ENCODE measurements at places on chromosomes 6 and 20.

- no peak for DNase-seq
These were observed 893.5 kb upstream of the MAP3K7 start for GRCh38 chr6:91480402-91480801.

DNA sequence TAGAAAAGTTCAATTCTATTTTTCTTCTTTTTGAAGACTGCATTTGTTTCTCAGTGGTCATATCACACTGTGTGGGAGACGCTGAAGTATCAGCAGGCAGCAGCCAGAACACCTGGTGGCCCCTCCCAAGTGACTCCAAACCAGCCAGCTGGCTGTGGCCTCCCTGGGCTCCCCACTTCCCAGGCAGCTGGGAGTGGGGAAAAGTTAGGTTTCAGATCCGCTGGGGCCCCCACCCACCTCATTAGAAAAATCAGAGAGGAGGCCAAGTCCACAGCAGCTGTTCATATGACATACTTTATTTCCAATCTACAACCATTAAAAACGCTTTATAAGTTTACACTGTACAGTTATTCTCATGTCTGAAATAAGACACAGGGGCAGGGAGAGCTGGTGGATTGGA, 3.6 kb upstream of the DSN1 start:
- no peak for DNase-seq

DNA sequence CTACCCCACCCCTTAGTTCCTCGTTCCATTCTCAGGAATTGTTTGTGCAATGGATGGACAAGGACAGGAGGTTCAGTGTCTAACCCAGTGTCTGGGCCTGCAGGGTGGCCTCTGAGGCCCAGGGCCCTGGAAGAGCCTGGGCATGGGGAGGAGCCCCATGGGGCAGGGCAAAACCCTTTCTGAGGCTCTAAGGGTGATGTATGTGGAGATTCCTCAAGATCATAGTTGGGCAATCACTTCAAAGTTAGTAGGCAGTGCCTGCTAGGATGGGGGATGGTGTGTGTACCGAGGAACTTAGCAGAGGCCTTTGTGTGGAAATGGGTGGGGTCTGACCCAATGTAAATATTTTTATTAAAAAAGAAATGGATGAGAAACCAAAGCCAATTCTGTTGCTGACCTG, 6.7 kb upstream of the C2 start:
- no peak for DNase-seq

GRCh38 chr20:63579017-63579694, 5.1 kb upstream of the HELZ2 start:
- DNase-seq = no peak

GRCh38 chr6:3007571-3007970, 7.9 kb downstream of the NQO2 start:
- DNase-seq = no peak

- no peak for DNase-seq
These were observed 161.0 kb upstream of the PRND start for GRCh38 chr20:4560667-4561066.

DNA sequence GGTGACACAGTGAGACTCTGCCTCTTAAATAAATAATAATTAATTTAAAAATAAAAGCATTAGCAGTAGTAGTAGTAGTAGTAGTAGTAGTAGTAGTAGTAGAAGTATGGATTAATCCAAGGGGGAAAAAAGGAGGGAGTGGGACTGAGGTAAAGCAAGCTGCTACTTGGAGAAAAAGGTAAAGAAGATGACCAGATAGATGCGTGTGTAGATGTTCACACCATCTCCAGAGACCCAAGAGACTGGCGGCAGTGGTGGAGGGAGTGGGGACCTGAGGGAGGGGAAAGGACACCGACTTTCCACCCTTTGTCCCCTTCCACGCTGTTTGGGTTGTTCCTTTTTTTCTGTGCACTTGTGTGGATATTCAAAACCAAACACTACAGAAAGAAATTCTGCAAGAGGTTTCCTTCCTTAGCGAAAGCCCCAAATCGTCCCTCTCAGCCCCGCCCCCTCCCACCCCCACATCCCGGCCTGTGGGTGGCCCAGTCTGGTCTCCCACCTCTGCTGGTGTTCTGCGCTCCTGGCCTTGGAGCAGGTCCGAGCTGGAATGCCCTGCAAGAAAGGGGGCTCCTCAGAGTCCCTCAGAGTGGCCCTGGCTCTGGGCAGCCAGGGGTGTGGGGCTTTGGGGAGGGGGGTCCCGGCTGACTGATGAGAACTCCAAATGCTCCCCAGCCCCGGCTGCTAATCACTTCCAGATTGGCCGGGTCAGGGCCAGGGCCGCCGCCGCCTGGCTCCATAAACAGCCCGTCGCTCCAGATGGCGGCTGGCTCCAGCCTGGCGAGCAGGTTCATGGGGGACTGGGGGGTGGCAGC, 60.2 kb downstream of the UBE2V1 start:
- DNase-seq = no peak

DNA sequence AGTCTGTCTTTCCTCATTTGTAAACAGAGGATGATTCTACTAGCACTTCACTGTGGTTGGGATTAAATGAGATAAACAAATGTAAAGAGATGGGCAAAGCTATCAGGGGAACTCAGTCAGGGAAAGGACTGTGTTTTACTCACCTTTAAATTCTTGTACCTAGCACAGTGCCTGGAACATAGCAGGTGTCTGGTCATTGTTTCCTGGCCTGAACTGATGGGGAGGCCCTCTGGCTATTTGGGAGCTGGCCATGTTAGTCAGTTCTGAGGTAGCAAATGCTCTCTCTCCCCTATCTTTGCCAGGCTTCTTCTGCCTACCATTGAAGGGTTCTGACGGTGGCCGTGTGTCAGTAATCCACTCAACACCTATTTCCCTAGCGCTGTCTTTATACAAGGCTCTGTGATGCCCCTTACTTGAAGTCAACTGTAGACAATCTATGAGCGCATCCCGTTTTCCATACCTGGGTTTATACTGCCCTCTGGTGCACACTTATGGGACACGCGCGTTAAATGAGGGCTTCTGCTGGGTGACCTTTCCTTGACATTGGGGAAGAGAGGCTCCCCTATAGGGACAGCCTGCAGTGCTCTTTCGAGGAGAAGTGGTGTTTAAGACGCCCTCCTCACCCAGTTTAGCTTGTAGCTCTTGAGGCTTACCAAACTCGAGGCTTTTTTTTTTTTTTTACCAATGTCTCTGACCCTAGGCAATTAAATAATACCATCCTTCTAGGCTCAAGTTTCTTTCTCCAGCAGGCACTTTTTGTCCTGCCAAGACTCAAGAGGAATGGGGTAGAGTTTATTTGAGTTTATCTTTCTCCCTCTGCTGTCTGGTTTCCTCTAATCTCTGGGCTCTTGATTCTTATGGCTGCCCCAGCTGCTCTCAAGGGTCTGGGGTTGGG, 4.0 kb upstream of the SPATS1 start:
- DNase-seq = peak; percentile 58

- no peak for DNase-seq
These were observed 98.5 kb upstream of the TMEM170B start for GRCh38 chr6:11439017-11439420.

GRCh38 chr20:19620446-19620845, 137.6 kb upstream of the RIN2 start:
- DNase-seq = no peak

- no peak for DNase-seq
These were observed 59.2 kb upstream of the SNX9 start for GRCh38 chr6:157763904-157764177.

- DNase-seq = no peak
These were observed 22.9 kb downstream of the RAB44 start for GRCh38 chr6:36720251-36721141.

DNA sequence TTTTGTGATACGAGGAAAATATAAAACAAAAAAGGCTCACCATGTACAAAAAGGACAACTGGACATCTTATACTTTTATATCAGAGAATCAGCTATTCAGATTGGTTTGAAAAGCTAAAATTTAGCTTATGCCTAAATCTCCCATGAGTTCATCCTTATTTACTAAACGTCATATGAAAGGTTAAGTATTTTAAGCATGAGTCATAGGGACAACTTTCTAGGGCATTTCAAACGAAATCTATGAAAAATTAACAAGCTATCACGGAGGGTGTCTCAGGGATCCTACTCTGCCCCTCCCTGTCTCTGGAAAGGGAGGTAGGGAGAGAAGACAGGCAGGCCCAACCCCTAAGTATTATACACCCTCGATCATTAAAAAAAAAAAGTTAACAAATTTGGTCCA, 124.1 kb upstream of the LOC128125822 start:
- DNase-seq = no peak

GRCh38 chr20:48930035-48930434, 8.5 kb downstream of the ARFGEF2 start:
- DNase-seq = no peak

DNA sequence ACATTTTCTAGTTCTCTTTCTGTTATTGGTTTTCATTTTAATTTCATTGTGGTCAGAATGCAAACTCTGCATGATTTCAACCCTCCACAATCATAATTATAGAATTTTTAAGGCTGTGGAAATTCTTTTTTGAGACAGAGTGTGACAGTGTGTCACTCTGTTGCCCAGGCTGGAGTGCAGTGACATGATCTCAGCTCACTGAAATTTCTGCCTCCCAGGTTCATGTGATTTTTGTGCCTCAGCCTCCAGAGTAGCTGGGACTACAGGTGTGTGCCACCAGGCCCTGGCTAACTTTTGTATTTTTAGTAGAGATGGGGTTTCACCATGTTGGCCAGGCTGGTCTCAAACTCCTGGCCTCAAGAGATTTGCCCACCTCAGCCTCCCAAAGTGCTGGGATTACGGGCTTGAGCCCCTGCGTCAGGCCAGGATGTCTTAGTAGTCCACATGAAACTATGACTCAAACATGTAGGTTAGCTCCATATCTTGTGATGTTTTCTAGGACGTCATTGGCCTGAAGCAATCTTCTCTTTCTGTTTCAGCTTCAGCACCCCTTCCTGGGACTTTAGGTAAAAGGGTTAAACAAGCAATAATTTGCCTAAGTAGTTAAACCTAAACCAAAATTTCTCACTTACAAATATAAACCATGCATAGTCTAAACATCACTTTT, 47.4 kb upstream of the SAMD3 start:
- DNase-seq = no peak

DNA sequence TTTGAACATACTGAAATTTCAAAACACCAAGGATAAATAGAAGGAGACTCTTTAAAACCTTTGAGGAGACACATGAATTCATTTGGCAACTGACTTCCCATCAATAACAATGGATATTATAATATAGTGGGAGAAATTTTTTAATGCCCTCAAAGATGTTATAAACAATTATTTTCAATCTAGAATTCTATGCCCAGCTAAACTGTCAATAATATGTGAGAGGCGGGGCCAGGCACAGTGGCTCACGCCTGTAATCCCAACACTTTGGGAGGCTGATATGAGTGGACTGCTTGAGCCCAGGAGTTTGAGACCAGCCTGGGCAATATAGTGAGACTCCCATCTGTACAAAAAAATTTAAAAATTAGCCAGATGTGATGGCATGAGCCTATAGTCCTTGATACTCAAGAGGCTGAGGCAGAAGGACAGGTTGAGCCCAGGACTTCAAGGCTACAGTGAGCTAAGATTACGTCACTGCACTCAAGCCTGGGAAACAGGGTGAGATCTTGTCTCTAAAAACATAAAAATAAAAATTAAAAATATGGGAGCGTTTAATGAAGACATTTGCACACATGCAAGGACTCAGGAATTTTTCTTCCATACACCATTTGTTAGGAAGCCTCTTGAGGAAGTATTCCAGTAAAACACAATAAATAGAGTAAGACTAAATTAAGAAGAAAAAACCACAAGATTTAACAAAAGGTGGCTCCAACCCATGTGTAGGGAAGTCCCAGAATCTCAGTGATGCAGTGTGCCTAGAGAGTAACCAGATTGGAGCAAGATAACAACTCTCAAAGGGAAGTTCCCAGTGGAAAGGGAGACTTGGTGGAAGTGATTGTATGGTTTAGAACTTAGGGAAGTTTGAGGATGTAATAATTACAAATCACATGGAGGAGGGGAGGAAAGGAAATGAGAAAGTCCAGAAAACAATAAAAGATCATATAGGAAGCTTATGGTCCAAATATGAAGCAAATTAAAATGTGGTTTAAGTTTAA, 26.3 kb upstream of the ETV7 start:
- no peak for DNase-seq

GRCh38 chr20:48171626-48172356, 386.5 kb upstream of the SULF2 start:
- DNase-seq = no peak

- no peak for DNase-seq
These were observed 11.5 kb downstream of the NQO2 start for GRCh38 chr6:3011158-3011557.

GRCh38 chr6:163554663-163555062, 140.1 kb downstream of the QKI start:
- peak; percentile 29 for DNase-seq

DNA sequence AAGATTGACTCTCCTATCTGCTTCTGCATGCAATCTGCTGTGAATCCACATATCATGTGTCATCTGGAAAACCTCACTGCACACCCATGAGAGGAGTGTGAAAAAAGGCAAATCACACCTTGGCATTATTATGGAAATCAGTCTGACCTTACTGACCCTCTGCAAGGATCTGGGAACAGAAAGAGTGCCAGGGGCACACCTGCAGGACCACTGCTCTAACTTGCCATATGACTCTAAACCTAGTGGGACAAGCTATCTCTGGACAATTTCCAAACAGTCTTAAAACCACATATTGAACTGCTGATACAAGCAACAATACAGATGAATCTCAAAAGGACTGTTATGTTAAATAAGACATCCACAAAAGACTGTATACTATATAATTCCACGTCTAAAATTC, 50.3 kb downstream of the ABHD12 start:
- no peak for DNase-seq

GRCh38 chr6:84220809-84221409, 6.5 kb downstream of the CEP162 start:
- DNase-seq = no peak

DNA sequence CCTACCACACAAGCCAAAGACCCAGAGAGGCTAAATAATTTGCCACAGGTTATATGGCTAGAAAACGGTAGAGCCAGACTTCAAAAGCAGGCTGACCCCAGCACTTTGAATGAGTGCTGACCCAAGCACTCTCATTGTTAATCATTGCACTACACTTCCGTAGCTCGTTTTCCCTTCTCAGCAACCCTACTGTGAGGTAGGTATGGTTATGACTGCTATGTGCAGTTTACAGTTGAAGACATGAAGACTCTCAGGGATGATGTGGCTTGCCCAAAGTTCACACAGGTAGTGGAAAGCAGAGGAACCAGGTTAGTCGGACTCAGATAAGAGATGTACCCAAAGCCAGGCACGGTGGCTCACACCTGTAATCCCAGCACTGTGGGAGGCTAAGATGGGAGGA, 33.5 kb upstream of the RIMS4 start:
- no peak for DNase-seq

DNA sequence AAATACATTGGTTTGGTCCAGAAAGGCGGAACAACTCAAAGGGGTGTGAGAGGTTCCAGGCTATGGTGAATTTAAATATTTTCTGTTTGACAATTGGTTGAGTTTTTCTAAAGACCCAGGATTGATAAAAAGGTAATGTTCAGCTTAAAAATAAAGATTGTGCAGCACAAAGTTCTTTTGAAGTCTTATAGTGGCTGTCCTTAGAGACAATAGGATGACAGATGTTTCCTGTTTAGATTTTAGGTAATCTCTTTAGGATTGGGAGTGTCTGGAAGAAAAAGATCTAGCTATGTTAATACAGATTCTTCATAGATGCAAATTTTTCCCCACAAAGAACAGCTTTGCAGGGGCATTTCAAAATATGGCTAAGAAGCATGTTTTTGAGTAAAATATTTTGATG, 119.7 kb downstream of the GRIK2 start:
- DNase-seq = no peak

Data from CD4-positive, alpha-beta T cell treated with Interleukin-6 at 100 ng/mL for 8 hours (primary cell).